ENCODE measurements at places on chromosomes 13 and 19.
A peak's percentile ranks its signal among the peaks of the same experiment; 100 is the strongest.

DNA sequence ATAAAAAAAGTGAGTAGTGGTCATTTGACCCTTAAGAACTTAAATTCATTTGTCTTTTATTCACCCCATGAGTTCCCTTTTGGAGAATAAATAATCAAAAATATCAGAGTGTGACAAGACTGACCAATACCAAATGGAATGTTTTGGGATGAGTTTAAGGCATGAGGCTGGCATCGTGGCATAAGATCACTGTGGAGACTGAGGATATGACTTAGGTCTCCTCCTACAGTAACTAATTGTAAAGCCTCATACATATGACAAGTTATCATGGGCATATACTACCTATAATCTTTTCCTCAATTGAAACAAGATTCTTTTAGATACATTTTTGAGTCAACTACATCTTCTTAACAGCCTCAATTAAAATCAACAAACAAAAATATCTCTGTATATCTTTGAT is 782.0 kb downstream of the SLITRK1 start:
- no peak for DNase-seq

DNA sequence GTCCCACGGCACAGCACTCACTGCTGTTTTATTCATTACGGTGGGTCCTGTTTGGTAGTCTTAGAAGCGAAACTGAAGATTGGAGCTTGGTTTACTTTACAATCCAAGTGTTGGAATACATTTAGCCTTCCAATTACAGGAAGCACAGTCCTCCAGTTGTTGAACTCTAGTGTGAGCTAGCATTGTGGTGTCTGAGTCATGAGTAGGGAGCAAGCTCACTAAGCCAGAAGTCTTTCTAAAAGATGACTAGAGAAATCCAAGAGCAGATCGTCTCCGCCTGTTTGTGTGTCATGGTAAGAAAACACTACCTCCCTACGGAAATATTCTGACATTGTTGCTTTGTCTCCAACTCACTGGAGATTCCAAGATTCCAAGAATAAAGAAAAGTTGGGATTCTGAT is 10.1 kb upstream of the SHISA2 start:
- DNase-seq = no peak

DNA sequence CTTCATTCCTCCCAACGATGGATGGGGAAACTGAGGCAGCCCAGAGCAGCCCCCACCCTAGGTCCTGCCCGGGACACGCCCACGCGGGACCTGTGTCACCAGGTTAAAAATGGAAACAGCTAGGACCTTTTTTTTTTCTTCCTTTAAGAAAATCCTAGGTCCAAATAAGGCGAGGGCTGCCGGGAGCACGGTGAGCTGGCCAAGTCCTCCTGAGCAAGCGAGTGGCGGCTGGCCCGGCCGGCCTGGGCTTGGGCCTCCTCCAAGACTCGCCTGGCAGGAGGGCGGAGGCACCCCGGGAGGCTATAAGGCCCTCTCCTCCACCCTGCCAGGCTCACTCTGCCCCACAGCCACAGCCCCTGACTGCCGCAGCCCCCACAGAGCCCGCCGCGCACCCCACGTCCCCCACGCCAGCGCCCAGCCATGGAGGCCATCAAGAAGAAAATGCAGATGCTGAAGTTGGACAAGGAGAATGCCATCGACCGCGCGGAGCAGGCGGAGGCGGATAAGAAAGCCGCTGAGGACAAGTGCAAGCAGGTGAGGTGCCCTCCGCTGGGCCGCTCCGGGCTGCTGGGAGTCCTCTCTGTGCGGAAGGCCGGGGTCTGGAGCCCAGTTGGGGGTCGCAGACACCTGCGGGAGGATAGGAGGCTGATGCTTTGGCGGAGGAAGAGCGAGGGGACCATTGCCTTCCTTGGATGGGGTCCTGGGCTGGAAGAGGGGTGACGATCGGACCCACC is 8.9 kb upstream of the TPM4 start:
- DNase-seq = no peak

DNA sequence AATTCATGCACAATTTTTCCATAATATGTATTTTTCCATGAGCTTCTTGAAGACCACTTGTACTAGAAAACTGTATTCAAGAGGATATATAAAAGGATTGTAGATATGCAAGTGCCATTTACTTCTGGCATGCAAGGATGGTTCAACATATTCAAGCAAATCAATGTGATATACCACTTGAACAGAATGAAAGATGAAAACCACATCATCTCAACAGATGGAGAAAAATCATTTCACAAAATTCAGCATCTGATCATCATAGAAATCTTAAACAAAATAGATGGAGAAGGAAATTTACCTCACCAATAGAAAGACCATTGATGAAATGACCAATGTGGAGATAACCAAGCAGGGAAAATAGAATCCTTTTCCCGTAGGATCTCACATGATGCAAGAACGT is 5.1 kb upstream of the ZNF816 start:
- no peak for DNase-seq

DNA sequence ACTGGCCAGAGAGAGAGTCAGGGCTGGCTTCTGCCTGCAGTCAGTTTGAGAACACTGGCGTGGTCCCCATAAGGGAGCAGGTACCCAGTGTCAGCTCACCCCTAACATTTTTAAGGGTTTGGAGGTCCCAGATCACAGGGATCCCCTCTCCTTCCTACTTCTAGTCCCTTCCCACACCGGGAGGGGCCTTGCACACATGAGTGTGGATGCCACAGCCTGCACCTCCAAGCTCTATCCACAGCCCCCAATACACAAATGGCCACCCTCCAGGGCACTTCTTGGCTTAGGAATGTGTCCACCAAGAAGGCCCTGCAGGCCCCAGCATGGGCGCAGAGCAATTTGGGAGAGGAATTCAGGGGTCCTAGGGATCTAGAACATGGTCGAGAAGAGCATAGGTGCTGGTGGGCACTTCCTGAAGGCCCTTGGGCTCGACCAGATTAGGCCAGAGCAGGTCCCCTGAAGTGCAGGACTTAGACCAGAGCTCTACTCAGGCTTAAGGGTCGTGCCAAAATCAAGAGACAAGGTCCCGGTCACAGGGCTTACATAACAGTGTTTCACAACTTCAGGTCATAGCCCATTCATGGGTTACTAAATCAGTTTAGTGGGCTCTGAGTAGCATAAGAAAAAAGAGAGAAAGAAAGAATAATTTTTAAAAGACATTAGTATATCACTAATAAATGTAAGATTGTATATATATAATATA is 16.0 kb downstream of the FXYD5 start:
- no peak for DNase-seq

DNA sequence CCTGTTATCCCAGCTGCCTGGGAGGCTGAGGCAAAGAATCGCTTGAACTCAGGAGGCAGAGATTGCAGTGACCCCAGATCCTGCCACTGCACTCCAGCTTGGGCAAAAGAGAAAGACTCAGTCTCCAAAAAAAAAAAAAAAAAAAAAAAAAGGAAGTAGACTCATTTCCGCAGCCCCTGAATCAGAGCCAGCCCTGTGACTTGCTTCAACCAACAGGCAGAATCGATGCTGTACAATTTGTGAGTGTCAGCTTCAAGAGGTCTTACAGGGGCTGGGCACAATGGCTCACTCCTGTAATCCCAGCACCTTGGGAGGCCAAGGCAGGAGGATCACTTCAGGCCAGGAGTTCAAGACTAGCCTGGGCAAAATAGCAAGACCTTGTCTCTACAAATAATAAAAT is 12.8 kb downstream of the ANKRD27 start:
- peak; percentile 3 for DNase-seq

GRCh38 chr19:7781157-7781556 is 18.1 kb downstream of the CLEC4M start:
- DNase-seq = no peak

- DNase-seq = no peak
Measured at GRCh38 chr13:60230593-60230992, 66.9 kb upstream of the DIAPH3 start.

DNA sequence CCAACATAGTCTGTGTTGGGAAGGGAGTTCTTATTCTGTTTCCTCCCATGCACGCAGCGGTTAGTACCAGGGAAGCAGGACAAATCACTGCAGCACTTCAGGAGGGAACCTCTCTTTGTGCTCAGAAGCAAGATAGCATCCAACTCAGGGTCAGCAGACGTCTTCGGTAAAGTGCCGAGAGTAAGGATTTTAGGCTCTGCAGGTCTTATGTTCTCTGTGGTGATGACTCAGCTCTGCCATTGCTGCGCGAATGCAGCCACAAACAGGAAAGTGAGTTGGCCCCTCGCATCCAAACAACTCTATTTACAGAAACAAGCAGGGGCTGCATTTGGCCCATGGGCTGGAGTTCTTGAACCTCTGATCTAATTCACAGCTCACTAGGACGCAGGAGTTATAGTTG is 122.1 kb upstream of the SPATA13 start:
- DNase-seq = no peak

DNA sequence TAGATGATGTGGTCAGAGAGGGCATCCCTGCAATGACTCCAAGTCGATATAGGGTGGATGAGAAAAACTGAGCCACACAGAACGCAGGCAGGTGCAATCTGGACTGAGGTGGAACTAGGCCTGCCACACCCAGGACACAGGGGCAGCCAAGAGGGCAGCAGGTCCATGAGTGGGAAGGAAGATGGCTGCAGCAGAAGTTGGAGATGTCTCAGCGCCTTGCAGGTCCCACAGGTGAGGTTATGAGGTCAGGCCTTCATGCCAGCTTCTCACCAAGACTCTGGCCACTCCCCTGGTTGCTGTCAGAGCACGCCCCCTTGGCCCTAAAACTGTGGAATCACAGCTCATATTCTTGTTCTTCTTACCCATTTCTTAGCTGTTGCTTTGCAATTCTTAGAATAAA is 147.7 kb upstream of the VSTM2B start:
- no peak for DNase-seq

DNA sequence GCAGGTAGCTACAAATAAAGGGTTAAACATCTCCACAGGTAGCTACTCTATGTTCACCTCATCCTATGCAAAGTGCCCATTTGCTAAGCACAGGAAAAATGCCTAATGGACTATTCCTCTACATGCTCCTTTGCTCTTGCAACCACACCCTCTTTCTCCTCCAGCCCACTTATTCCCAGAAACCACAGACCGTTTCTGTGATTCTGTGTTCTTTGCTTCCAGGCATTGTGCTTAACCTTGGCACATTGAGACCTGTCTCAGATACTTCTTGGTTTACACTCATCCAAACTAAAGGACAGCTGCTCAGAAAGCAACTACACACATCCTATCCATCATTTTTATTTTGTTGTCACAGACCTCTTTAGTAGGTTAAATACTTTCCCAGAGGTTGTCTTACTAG is 785.0 kb upstream of the MIR17HG start:
- DNase-seq = no peak

GRCh38 chr13:48318821-48319511 is 15.4 kb downstream of the RB1 start:
- no peak for DNase-seq

- no peak for DNase-seq
Measured at GRCh38 chr13:81116461-81117282, 775.7 kb upstream of the SPRY2 start.

GRCh38 chr19:1754636-1755466 is 1.5 kb downstream of the ONECUT3 start:
- no peak for DNase-seq

- no peak for DNase-seq
Measured at GRCh38 chr19:41307954-41308449, 2.0 kb upstream of the CCDC97 start.

DNA sequence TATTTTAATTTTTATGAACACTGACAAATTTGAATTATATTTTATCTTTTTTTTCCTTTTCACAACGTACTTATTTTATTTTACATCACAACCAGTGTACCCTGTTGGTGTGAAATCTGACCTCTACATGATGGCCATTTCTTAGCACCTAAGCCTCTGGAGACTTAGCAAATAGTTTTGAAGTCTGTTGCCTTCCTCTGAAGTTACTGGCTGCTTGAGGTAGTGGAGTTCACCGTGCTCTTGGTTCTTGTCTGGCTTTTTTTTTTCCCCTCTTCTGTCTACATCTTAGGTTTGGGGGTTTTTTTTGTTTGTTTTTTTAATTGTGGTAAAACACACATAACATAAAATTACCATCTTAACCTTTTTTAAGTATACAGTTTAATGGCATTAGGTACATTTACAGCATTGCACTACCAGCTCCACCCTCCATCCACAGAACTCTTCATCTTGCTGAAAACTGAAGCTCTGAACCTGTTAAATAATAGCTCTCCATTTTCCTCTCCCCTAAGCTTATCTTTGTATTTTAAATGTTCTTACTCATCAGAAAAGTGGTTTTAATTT is 94.1 kb upstream of the MLNR start:
- no peak for DNase-seq

DNA sequence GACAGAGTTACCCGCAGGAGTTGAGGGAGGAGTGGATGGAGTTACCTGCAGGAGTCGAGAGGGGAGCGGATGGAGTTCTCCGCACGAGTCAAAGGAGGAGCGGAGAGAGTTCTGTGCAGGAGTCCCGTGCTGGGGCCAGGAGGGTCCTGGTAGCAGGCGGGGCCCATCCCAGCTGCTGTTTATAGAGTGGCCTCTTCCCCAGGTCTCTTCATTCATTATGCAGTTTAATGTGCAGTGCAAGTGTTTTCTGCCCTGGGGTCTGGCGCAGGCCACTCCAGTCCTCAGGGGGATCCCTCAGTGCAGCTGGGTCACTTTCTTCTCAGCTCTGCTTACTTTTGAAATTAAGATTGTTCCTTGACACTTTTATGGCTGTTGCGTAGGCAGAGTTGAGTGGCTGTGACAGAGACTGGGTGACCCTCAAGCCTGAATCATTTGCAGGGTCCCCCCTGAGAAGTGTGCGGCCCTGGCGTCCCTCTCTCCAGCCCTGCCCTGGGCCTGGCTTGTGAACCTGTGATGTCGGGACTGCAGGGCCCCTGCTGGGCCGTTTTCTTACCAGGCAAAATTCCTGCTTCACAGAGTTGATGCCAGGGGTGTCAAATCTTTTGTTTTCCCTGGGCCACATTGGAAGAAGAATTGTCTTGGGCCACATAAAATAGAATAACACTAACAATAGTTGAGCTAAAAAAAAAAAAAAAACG is 17.9 kb downstream of the TFDP1 start:
- DNase-seq = no peak

- DNase-seq = no peak
Measured at GRCh38 chr13:101698400-101698799, 245.9 kb downstream of the ITGBL1 start.

GRCh38 chr13:98054301-98054700 is 88.6 kb upstream of the FARP1 start:
- DNase-seq = no peak

GRCh38 chr13:112467236-112467635 is 91.1 kb downstream of the SPACA7 start:
- DNase-seq = no peak

DNA sequence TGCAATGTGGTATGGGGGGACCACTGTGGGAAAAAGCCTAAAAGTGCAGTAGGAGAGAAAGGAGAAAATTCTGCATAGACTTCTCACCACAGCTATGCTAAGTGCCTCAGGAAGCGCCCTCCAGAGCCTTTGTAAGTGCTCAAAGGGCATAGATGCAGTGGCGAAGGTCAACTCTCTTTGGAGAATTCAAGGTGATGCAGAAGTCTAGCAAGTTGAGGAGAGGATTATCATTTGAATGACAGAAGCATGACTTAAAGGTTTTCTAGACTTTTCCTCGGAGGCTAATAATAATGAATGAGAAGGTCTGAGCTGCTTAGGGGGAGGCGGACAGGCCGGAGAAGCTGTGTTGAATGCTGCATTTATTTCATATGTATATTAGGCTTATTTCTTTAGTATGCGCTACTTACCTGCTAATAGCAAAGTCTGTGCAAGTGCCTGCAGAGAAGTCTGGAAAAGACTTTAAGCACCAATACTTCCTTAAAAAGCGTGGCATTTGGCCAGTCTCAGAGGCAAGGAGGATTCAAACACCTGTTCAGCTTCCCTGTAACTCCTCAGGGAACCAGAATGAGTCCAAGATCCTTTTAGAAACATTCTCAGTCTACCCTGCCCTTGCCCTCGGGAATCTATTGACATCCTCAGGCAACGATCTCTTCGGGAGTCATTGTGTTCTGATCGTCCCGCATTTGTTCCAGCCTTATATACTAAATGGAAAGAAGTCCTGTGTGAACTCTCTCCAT is 56.2 kb downstream of the FLT1 start:
- no peak for DNase-seq

Data from KG1 (cell line).